Stimulated activated CD4-positive, alpha-beta T cell treated with anti-CD3 and anti-CD28 coated beads, Interleukin-4, amount 100 ng/mL, for 48 hours (primary cell): ENCODE measurements at places on chromosomes 6 and 20.

DNA sequence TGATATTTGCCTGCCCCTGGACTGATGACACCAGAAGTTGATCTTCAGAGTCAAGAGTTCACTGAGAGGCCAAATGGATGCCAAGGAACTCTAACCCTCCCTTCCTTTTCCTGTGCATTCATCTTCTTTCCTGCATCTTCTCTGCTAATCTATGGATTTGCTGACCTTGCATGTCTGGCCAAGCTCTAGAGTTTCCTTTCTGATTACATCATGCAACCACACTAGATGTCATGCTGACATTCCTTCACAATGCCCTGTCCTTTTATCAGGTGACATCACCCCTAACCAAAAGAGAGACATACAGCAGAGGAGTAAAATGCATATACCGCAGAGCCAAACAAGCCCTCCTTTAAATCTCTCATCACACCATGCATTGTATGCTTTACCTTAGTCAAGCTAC lies 487.6 kb downstream of the TFAP2A start:
- DNase-seq: no peak

DNA sequence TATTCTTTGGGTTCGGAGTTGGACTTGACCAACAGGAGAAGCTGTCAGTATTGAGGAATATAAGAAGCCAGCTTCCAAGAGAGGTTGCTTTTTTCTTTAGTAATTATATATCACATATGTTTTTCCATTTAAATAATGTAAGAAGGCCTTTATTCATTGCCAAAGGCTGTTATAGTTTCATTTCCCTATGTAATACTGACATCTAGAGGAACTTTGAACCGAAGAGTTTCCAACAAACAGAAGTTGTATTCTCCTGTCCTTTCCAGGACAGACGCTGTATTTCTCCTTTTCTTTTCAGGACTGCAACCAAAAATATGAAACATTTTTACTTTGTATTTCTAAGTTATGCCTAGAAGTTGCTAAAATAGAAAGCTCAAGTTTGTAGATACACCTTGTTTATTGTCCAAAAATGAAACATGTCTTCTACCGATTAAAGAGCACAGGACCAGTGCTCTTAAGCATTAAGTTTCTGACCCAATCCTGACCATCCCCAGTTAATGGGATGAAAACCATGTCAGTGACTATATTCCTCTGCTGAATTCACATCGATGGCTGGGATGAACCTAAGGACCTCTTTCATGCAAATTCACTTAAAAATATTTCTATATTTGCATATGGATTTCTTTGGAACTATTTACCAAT lies 55.1 kb downstream of the MYLK4 start:
- DNase-seq: no peak

GRCh38 chr20:53865901-53866793 lies 204.2 kb downstream of the BCAS1 start:
- DNase-seq: no peak

DNA sequence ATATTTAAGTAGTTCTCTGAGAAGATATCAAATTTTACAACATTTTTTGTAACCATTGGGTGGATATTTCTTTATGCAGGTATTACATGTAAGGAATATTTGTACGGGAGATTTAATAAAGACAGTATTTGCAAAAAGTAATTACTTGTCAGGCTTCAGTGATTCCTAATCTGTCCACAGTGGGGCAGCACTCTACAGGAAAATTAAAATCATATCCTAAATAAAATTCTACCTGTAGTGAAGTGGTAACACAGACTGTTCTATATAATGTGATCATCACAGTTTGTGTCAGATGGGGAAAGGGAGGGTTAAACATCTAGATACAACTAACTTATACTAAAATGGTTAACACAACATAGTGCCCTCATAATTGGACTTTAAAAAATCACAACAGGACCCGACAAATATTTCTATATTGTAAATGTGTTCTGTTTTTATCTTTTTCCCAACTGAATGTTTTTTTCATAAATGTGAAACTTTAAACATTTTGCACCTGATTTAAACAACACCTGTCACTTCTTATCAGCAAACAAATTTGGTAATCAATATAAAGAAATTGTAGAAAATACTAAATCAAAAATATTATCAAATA lies 145.6 kb upstream of the MANEA start:
- peak; percentile 2 for DNase-seq

- DNase-seq: no peak
Observed at GRCh38 chr6:11672256-11672655, 106.3 kb downstream of the ADTRP start.

- no peak for DNase-seq
Observed at GRCh38 chr6:21332660-21333059, 260.9 kb upstream of the SOX4 start.

- DNase-seq: peak; percentile 37
Observed at GRCh38 chr20:57748601-57749130, 38.9 kb upstream of the PMEPA1 start.

DNA sequence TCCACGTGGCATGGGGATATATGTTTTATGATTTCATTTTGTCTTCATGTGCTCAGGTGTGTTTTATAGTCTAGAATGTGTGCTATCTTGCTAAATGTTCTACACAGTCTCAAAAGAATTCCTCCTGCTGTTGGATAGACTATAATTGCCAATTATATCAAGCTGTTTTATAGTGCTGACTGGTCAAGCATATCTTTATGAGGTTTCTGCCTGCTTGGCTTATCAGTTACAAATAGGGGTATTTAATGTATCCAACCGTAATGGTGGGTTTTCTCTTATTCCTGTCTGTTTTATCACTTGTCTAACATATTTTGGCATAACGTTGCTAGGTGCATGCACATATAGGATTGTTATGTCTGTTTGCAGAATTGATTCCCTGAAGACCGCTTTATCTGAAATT lies 201.3 kb downstream of the EYS start:
- DNase-seq: no peak

GRCh38 chr6:38528196-38528965 lies 111.3 kb downstream of the BTBD9 start:
- DNase-seq: no peak

DNA sequence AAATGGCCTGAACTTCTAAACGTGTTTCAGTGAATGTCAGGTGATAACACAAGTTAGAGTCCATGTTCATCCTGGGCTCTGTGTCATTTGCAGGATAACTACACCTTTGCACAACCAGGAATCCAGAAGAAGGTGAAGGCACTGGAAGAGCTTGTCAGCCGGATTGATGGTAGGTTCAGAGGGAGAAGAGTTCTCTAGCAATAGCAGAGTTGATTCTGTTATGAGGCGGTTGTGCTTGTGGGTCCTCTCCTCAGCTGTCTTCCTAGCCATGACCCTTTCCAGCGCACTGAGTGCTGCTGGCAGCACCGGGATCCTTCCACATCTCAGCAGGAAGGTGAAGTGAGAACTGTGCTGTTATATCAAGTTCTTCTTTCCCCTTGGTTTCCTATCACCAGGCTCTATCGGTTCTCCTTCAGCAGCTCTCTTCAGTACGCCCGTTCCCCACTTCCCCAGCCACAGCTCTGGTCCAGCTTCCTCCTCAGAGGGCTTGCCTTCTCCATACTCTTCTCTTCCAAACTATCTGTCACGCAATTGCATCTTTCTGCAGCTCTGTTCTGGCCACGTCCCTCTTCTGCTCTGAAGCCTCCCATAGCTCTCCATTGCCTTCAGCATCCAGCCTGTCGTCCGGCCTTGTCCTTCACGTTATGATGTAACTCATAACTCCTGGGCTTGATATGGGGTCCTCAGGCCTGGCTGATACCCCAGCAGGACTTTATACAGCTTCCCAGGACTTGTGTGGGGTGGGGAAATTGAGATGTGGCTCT lies 39.9 kb upstream of the RNF8 start:
- DNase-seq: no peak

DNA sequence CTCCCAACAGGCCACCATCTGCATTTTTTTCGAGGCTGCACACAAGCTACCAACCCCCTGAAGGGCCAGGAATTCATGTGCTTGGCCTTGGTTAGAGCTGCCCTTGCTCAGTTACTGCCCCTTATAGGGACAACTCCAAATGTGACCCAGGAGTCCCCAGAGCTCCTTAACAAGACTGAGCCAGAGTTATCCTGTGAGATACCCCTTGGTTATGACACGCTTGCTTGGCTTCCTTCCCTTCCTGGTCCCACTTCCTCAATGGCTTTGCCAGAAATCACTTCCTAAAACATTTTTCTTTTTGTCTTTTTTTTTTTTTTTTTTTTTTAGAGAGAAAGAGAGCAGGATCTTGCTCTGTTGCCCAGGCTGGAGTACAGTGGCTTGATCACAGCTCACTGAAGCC lies 8.9 kb downstream of the TREM1 start:
- no peak for DNase-seq

DNA sequence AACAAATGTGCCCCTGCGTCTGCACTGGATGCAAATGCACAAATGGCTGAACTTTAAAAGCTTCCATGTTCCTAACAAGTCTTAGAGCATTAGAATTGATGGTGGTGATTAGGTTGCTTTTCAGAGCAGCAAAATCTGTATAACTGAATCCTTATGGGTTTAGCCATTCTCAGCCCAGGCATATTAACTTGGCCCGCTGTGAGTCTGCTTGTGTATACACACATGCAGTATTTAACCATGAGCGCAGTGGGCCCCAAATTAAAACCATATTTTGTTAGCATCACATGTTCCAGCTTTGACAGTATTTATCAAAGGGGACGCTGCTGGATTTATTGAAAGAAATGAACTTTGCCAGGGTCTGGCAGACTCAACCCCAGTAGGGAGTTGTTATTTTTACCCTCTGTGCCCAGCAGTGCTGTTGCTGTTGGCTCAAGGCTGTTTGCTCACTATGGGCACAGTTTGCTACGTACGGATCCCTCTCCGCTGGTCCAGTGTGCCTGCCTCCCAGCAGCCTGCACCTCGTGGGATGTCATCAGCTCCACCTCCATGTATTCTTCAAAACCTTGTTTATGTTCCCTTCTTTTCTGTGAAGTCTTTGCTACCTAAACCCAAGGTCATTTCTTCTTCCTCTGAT lies 144.7 kb downstream of the QRSL1 start:
- DNase-seq: no peak

GRCh38 chr6:24614648-24615047 lies 31.3 kb downstream of the KIAA0319 start:
- DNase-seq: no peak

DNA sequence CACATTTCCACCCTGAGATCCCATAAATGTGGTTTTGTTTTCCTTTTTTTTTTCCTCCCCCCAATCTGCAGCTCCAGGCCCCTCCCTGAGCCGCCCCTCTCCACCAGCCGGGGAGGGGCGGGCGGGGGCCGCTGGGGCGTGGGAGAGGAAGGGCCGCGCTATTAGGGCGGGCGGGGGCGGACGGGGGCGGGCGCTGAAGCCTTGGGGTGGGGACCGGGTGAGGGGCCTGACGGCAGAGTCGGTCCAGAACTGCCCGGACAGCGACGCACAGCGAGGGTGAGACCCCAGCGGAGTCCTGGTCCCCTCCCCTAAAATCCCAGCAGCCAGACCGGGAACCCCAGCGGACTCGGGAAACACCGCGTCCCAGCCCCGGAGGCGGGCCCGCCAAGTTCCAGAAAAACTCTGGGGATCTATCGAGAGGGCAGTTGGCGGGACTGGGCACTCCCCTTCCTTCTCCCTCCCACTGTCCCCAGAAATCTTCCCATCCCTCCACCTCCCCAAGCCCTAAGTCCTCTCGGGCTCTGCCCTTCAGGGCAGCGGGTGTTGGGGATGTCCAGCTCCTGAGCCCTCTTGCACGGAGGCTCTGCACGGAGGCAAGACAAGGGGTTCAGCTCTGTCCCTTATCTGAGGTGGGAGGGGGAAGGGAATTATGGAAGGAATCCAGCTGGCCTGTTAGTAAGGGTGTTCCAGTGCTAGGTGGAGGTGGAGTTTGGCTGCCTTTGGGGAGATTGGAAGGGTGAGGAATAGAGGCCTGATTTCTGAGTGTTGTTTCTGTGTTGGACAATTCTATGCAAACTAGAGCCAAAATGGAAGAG lies at the start of gene PRICKLE4:
Gene PRICKLE4, plus strand, starts transcription at position 232 of the 815 bp plus-strand sequence. CDS start 2,692 bp downstream, outside the sequence.
- DNase-seq: no peak

DNA sequence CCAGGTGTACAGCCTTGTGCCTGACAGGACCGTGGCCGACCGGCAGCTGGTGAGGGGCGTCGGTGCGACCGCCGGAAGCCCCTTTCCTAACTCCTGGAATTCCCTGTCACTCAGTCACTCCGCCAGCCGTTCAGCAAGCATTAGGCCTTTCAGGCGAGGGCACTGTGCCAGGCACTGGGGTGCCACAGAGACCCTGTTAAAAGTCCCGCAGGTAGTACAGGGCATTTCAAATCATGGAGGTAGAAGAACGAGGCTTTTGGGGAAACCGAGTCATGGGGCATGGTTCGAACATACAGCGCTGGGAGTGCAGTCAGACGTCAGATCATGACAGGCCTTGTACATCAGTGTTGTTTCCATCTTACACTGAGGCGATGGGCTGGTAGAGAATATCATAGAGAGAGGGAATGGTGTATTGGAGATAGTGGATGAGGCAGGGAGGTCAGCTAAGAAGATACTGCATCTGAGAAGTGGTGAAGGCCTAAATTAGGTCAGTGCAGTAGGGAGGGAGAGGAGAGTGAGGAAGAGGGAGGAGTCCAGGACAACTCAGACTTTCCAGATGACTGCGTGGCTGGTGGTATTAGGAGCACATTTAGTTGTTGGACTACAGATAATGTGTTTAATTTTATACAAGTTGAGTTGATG lies 892 bp upstream of the DXO start:
- no peak for DNase-seq

DNA sequence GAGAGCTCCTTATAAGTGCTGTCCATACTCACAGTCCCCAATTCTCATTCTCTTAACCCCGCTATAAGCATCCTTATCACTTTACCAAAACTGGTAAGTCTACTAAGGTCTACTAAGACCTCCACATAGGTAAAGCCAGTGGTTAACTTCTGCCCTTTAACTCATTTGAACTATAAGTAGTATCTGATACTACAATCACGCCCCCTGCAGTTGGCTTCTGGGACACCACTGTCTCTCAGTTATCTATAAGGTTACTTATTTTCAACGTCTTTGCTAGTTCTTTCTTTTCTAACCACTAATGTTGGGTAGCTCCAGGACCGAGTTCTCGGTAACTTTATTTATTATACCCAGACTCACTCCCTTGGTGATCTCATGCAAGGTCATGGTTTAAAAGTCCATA lies 142.6 kb downstream of the ARHGAP18 start:
- peak; percentile 50 for DNase-seq

DNA sequence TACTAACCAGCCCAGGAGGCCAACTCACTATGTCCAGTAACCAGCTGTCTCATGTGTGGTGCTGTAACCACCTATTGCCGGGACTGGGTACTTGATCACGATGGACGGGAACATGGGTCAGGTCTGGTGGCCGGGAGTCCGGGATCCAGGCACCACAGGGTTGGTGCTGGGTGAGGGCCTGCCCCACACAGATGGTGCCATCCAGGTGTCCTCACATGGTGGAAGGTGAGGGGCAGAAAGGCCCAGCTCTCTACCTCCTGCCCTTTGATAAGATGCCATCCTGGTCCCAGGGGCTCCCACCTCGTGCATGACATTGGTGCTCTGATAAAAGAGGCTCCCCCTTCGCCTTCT lies 116.3 kb downstream of the TAF4 start:
- no peak for DNase-seq

GRCh38 chr6:48449002-48449401 lies 338.0 kb upstream of the PTCHD4 start:
- DNase-seq: no peak

GRCh38 chr20:53707371-53708055 lies 113.9 kb upstream of the ZNF217 start:
- peak; percentile 17 for DNase-seq

GRCh38 chr6:48613231-48613949 lies 502.4 kb upstream of the PTCHD4 start:
- no peak for DNase-seq
